Activated T-helper 17 cell treated with anti-CD3 and anti-CD28 coated beads, Interleukin-2, amount 50 U/mL, for 72 hours (primary cell): ENCODE measurements at places on chromosomes 5 and 9.
A peak's percentile ranks its signal among the peaks of the same experiment; 100 is the strongest.

DNA sequence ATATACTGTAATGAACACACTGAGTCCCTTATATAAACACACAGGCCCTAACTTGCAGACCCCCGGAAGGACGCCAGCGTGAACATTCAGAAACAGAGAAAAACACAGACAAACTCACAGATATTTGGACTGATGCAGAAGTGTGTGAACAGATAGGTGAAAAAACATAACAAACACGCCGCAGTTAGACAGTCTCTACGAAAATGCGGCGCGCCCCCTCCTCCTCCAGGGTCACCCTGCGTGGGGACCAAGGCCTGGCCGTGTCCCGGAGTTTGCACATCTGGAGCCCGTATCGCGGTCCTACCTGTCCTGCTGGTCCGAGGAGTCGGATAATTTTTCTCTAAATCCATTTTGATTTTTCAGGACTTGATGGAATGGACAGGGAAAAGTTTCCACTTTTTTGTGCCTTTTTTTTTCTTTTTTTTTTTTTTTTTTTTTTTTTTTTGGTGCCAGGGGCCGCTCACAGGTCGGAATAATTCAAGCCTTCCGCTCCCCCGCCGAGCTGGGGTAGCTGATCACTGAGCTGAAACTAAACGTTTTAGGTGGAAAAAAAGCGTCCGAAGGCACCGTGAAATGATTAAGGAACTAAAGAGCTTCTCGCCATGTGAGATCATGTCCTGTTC, at the start of gene PAX5:
Gene PAX5, minus strand, starts transcription at position 587 of the 623 bp plus-strand sequence. Its CDS starts 237 bp downstream, at position 350.
- ATAC-seq, result no peak

- ATAC-seq, result no peak
These were observed 26.5 kb downstream of the HSD17B4 start for GRCh38 chr5:119478781-119479180.

DNA sequence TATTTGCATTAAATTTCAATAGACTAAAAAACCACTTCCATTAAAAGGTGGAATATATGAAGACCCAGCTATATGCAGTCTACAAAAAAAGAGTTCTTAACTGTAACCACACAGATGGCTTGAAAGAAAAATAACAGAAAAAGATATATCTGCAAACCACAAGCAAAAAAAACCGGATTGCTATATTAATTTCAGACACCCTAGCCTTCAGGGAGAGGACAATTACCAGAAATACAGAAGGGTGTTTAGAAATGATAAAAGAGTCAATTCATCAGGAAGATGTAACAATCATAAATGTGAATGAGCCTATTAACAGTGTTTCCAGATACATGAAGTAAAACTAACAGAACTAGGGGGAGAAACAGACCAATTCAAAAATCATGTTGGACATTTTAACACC, 56.9 kb upstream of the SMIM23 start:
- ATAC-seq, result no peak

- no peak for ATAC-seq
These were observed 173.2 kb downstream of the PRELID2 start for GRCh38 chr5:145661737-145662485.

- ATAC-seq, result no peak
These were observed 471.0 kb downstream of the EFNA5 start for GRCh38 chr5:107199756-107200155.

- no peak for ATAC-seq
These were observed 34.6 kb upstream of the ADAMTS16 start for GRCh38 chr5:5105531-5105930.

DNA sequence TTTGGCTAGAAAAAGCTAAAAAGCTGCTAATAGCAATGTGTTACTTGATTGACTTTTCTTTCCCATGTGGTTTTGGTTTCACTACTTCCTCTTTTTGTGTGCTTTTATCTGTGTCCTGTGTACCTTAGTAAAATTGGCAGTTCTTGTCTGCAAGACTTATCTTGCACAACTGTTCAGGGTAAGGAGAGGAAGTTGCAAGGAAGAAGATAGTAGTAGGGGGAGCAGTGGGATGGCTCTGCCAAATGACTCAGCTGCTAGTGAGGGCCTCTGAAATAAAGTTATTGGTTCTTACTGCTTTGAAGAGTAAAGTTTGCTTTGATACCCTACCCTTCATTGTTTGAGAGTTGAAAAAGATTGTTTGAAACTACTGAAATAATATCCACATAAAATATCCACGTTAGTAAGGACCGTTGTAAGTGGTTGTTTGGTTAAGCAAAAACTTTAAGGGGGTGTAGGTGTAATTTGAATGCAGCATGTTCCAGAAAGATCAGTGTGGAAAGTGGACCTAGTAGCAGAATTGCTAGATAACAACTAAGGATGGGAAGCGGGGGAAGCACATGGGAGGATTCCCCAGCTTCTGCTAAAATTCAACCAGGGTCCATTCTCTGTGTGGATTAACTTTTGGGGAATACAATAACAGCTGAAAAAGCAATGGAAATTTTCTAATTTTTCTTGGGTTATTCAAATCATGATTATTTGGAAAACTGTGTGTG, 123.5 kb downstream of the SCAMP1 start:
- ATAC-seq, result no peak

DNA sequence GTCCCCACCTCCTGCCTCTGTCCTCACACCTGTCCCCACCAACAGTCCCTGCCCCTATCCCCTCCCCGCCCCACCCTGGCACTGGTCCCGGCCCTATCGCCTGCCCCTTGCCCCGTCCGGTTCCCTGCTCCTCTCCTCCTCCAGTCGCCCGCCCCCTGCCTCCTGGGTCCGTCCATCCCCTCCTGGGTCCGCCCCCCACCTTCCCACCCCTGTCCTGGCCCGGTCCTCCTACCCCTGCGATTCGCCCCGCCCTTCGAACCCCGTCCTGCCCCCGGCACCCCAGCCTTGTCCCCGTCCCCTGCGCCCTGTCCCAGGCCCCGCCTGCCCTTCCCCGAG, 372 bp downstream of the EDF1 start:
- peak; percentile 5 for ATAC-seq

GRCh38 chr9:18238254-18238653, 235.7 kb upstream of the ADAMTSL1 start:
- no peak for ATAC-seq

DNA sequence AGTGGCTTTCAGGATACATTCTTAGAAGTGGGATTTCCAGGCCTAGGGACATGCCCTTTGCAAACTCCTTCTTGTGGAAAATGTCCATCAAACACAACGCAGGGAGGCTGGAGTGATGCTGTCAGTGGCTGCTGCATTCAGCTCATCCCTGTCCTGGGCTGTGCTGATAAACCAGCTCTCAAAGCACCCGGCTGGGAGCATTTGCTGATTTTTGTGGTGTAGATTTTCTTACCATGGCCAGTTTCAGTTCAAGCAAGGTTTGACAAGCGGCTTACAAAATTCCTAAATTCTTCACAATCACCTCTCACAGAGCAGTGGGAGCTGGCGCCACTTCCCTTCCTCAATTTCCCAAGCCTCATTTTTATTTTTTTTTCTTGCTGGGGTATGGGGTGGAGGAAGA, 28.2 kb downstream of the FAM163B start:
- no peak for ATAC-seq

DNA sequence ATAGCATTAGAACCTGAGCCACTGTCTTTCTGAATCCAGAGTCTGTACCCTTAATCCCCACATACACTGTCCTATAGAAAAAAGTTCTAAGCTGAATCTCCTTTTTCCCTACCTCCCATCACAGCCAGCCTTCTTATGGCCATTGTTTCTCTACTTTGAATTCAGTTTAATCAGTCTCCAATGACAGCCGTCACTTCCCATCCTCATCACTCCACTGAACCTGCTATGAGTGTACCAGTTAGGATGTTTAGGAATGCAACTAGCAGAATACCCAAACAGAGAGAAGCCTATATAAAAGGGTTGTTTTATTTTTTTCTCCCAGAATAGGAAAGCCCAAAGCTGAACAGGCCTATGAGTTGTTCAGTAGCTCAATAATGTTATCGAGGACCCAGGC, 220.4 kb upstream of the NREP start:
- no peak for ATAC-seq

DNA sequence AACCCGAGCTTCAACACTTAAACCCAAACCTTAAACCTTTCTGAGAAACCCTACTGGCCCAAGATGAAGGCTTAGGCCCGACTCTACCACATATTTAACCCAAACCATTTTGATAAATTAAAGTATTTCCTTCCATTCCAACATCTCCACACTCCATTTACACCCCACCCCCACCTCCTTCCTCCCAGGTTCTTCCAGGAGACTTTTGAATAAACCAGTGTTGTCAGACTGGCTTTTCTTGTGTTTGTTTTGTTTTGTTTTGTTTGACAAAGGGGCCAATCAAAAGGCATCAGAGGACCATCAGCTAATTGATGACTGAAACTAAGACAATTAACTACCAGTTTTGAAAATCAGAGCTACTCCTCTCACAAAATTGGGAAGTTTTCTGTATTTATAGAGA, 4.6 kb upstream of the ZNF608 start:
- no peak for ATAC-seq

DNA sequence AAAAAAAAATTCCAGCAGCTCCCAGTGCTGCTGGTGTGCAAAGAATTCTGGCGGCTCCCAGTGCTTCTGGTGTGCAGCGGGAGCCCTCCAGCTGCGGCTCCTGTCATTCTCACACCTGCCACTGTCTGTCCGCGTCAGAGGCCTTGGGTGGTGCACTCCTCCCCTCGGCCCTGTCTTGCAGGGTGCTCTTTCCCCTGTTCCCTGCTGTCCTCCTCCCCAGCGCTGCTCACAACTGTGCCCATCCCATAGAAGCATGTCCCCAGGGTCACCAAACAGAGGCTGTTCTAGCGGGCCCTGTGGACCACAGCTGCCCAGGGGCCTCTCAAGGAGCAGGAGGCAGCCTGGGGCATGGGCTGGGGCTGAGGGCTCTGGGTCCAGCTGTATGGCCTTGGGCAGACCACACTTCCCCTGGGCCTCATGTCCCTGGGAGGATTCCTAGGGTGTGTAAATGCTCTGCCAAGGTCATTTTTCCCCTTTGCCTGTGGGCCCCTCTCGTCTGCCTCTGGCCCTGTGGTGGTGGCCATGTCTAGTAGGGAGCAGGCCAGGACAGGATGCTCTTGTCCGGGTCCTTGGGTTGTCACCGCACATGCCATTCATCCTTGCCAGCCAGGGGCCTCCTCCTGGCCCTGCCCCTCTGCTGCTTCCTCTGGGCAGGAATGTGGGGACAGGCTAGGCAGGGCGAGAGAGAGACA, 68.2 kb downstream of the PHF2 start:
- no peak for ATAC-seq

DNA sequence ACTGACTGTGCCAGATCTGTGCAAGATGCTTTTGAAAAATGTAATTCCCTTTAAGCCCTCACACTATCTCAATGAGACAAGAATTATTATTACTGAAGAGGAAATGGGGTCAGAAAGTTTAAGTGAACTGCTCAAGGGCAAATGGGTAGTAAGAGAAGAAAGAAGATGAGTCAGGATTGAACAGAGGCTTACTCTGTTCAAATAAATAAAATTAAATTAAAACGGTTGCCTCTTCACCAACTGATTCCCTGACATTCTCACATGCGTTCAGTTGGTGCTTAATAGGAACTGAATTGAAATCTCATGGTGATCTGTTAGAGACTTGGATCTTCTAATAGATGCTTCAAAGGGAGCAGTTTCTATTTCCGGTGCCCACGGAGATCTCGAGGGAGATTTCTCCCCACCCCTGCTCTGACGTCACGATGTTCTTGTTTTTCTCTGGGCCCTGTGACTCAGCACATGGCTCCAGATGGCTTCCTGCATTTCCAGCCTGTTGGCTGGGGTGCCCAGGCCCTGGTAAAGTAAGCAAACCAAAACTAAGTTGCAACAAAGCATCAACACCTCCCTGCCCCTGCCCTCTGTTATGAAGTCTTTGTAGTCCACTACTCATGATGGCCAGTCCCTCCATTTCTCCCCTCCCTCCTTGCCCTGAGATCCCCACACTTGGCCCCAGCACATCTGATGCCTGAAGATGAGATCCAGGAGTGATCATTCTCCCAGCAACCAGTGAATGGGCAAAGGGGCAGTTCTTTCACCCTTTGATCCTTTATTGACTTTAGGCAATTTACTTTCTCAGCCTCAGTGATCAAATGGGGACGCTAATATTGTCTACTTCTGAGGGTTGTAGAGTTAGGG, 106.1 kb upstream of the CPEB4 start:
- peak; percentile 85 for ATAC-seq

DNA sequence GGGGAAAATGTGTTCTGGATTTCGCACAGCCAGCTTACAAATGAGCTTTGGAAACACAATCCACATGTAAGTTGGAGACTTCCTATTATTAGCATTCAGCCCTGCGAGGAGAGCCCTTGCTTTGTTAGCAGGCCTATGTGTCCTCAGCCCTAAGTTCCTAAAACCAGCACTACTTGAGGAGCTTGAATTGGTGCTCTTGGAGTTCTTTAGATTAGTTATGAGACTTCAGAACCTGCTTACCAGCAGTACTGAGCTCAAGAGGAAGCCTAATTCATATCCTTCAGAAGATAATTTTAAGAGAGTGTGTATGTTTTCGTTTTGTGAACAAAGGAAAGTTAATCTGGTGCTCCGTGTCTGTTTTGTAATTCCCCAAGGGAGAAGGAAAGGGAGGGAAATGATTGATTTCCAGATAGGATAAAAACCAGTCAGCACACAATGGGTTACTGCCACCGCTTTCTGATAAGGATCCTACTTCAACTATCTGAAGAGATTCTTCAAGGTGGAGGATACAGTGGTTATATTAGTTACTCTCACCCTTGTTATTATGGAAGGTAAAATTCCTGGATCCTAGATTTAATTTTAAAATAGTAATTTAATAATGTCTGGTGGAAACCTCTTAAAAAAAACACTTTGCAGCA, 35.2 kb downstream of the PIK3R1 start:
- ATAC-seq, result no peak

- no peak for ATAC-seq
These were observed 9.0 kb upstream of the EDF1 start for GRCh38 chr9:136875155-136875554.
